ENCODE measurements at places on chromosomes 5 and 9. TPM values are rescaled to one million over a fixed set of nuclear protein-coding genes. Genes with fewer than 3 reads are reported as not detected.

Gene SLCO6A1
- not detected for total RNA-seq

Gene ELP1
- 52.1 TPM for total RNA-seq

Gene SPINK13
- total RNA-seq: not detected

Gene MSX2
- 0.62 TPM for total RNA-seq

Gene C9orf50
- total RNA-seq: not detected

Gene CDH9
- not detected for total RNA-seq

Gene NEURL1B
- total RNA-seq: 46.1 TPM

Gene APBB3
- total RNA-seq: 32.6 TPM

Gene AKNA
- 9.5 TPM for total RNA-seq

Gene FAF2
- total RNA-seq: 24.2 TPM

Gene HIGD2A
- total RNA-seq: 90.5 TPM

Gene UBQLN1
- 106 TPM for total RNA-seq

Gene PCA3
- total RNA-seq: 0.62 TPM

Gene GABRA6
- not detected for total RNA-seq

Gene GARIN3
- not detected for total RNA-seq

Gene SLC45A2
- not detected for total RNA-seq

Gene DNAJB5
- total RNA-seq: 72.4 TPM

Gene CER1
- total RNA-seq: not detected

Gene MAMDC4
- total RNA-seq: 3.8 TPM

Gene LAMC3
- total RNA-seq: 6.4 TPM

Gene PPP3R2
- total RNA-seq: not detected

Gene SCGB3A2
- 5.8 TPM for total RNA-seq

Gene SELENOP
- 185 TPM for total RNA-seq

Gene KCNV2
- not detected for total RNA-seq

Gene SLC28A3
- total RNA-seq: 4.0 TPM

Gene ZBTB34
- total RNA-seq: 17.6 TPM

Gene PDLIM7
- 83.0 TPM for total RNA-seq

Gene MYOZ3
- total RNA-seq: 51.5 TPM

Measured in tongue (tissue), 3 donors.